ENCODE measurements at places on chromosomes 2 and 18. TPM values are rescaled to one million over a fixed set of nuclear protein-coding genes. Genes with fewer than 3 reads are reported as not detected.

DNA sequence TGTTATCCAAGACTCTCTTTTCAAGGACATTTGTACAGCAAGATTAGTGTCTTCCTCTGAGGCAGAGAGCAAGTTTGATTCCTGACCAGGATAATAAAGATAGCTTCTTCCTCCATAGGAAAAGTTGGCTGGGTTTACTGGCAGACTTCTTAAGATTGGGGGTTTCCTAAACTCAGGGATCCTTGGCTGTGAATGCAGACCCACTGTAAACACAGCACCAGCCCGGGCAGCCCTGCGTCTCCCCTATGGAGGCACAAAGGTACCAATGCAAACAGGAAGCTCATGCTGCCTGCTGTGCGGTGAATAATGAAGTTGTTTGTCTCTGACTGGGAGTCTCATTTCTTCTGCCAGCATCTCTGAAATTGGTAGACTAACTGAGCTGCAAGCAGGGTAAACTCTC, 96.2 kb upstream of the ARHGAP28 start:
- no peak for DNase-seq

DNA sequence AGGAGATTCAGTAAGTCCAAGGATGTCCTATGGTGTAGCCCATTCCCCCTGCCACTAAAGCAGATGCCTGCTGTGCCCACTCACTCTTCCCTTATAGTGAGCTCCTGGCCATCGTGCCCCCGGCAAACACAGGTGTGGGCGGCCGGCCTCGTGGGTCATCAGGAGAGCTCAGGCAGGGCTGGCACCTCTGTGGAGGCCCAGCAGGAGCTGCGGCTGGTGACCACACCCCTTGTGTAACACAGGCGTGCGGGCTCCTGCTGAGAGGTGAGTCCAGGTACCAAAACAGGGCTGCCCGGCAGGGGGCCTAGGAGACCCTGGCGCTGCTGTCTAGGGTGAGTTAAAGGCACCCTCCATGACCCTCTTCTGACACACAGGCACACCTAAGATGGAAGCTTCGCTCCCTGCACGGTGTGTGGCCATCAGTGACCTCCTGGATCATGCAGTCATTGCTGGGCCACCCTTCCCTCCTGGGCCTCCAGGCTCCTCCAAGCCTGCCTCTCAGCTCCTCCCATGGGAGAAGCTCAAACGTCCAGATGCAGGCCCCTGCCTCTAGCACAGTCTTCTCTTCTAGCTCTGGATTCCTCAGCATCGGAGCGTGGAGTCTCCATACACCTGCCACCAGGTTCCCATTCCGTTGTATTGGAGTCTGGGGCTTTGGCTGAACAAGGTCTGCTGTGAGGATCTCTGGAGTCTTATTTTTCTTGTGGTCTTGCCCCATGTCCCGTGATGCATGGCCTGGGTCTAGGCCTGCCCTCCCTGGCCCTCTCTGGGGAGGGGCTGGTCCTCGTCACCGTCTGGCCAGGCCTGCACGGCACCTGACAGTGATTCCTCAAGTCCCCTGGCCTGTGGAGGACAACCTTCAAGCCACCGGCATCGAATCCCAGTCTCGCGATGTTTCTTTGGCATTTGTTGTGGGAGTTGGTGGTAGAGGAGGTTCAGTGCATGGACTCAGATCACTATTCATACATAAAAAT, 246.9 kb downstream of the ACKR3 start:
- no peak for DNase-seq

DNA sequence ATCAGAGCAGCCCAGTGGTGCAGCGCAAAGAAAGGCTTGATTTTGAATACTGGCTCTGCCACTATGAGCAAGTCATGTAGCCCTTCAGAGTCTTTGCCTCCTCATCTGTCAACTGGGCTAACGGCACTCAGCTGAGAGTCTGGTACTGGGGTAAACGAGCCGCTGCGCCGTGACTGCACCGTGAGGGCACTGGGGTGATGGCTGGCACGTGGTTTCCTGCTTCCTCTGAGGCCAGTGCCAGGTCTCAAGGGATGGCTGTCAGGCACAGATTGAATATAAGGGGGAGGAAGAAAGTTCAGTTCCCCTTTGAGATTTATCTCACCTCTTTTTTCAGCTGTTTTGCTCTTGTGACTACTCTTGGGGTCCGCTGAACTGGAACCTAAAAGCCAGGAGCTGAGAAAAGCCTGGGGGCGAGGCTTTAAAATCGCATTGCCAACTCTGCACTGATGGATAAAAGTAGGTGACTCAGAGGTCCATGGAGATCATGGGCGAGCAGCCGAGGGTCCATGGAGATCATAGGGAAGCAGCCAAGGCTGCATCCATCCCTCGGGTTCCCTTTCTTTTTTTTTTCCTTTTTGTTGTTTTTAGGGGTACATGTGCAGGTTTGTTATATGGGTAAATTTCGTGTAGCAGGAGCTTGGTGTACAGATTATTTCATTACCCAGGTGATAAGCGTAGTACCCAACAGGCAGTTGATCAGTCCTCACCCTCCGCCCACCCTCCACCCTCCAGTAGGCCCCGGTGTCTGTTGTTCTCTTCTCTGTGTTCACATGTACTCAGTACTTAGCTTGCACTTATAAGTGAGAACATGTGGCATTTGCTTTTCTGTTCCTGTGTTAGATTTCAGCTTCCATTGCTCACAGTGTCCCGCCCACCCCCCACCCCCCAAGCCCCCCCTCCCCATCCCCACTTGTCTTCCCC, 114.3 kb downstream of the SPP2 start:
- DNase-seq = no peak

DNA sequence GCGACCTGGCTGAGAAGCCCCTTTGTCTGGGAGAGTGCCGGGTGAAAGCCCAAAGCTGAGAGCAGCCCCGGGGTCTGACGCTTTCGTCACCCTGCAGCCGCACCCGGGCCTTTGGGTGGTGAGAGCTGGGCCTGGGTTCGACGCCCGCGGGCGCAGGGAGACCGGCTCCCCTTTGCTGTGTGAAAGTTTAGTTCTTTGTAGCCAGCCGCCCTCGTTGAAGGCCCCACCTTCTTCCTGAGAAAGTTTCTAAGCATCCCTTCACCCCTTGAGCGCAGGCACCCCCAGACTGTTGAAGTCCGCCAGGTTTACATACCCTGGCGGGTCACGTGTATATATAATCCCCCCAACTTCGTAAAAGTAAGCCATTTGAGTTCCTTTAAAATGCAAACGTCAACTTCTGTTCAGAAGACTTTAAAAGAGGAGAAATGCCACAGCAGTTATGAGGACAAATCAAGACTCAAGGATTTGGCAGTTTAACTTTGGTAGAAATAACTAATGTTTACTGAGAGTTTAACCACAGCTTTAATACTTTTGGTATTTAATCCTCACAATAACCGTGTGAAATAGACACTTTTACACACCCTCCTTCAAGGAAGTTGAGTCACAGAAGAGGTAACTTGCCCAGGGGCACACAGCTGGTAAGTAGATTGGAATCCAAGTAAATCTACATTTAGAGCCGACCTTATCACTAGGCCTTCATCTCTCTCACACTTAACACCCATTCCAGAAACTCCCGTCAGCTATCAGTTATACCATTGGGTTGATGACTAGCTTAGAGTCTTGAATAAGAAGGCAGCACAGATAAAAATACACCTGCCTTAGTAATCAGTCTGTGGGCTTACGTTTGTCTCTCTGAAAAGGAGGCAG, 1.1 kb upstream of the MBOAT2 start:
- peak; percentile 45 for DNase-seq

GRCh38 chr2:13745330-13745729, 887.2 kb upstream of the LRATD1 start:
- DNase-seq = peak; percentile 32

DNA sequence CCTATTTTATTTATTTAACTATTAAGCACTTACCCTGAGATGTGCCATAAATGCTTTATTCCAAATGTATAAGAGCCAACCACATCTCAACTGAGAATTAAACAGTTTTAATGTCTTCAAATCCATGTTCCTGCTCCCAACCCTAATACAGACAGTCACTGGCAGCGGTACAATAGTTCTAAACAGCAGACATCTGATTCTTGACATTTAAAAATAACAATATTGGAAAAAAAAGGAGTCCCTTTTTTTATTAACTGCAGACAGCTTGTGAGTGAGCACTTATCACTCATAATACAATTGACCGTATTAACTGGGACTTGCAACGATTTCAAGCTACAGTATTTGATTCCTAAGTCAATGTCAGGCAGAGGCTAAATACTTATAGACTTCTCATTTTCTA, 424.6 kb downstream of the TGIF1 start:
- no peak for DNase-seq

DNA sequence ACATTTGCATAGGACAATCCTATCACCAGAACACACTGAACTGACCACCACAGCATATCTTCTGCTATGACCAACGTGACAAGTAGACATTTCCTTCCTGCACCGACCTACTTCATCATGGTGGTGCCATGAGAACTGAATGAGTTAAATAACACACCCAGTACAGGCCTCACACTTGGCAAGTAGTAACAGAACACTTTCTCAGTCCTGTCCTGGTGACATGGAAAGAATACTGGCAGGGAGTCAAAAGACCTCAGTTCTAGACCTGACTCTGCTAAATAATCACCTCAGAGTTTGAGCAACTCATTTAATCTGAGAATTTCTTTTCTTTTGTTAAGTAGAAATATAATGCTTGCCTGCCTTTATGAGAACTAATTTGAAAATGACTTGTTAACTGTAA, 186.3 kb upstream of the SMAD7 start:
- DNase-seq = no peak

GRCh38 chr2:1170241-1170640, 219.6 kb downstream of the SNTG2 start:
- DNase-seq = no peak

GRCh38 chr2:15189216-15189615, 371.9 kb downstream of the NBAS start:
- DNase-seq = no peak

DNA sequence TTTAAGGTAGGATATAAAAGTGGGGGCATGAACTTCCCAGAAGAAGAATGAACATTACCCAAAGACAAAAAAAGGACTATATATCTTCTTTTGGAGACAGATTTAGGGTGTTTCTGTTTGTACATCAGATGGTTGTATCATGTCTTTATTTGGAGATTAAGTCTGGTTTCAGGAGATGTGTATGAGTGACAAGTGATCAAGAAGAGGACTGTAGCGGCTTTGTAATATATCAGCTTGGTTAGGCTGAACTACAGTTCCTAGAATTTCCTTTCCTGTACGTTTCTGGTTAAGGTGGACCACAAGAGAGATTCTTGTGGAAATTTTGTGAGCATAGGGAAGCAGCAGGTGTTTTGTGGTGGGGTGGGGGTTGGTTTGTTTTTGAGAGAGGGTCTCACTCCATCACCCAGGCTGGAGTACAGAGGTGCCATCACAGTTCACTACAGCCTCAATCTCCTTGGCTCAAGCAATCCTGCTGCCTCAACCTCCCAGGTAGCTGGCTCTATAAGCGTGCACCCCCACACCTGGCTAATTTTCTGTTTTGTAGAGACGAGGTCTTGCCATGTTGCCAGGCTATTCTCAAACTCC, 287.1 kb upstream of the MGAT5 start:
- DNase-seq = no peak

DNA sequence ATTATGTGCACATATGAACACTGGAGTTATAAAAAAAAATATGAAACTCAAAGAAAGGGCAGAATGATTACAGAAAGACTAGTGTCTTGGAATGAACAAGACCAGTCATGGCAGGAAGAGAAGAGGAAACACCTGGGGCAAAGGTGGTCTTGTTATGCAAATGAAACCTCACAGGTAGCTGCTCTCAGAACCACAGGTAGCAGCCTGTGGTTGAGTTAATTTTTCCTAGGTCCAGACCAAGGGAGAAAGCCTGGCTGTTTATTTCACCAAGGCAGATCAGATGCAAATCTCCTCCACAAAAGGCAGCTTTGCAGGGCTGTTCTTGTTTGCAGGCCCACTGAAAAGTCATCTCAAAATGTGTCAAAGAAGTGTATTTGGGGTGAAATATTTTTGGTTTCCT, 785.8 kb downstream of the RNF144A start:
- no peak for DNase-seq

- DNase-seq = peak; percentile 35
Observed at GRCh38 chr2:180017784-180018183, 10.7 kb upstream of the CWC22 start.

DNA sequence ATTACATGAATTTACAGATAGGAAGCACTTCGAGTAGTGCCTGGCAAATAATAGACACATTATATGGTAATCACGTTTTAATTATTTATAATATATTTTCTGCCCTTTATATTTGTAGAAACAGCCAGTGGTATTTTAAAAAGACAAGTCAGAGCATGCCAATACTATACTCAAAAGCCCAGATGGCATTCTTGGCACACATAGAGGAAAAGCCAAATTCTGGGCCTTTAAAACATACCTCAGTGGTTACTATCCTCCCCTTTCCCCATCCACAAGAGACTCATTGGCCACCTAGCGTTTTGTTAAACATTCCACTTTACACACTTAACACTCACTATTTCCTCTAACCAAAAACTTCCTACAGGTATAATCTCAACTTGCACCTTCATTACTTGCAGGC, 63.3 kb upstream of the ZNF804A start:
- no peak for DNase-seq

- DNase-seq = no peak
Observed at GRCh38 chr2:108980076-108980475, 8.9 kb downstream of the EDAR start.

- DNase-seq = peak; percentile 46
Observed at GRCh38 chr2:72037261-72037666, 110.4 kb downstream of the CYP26B1 start.

DNA sequence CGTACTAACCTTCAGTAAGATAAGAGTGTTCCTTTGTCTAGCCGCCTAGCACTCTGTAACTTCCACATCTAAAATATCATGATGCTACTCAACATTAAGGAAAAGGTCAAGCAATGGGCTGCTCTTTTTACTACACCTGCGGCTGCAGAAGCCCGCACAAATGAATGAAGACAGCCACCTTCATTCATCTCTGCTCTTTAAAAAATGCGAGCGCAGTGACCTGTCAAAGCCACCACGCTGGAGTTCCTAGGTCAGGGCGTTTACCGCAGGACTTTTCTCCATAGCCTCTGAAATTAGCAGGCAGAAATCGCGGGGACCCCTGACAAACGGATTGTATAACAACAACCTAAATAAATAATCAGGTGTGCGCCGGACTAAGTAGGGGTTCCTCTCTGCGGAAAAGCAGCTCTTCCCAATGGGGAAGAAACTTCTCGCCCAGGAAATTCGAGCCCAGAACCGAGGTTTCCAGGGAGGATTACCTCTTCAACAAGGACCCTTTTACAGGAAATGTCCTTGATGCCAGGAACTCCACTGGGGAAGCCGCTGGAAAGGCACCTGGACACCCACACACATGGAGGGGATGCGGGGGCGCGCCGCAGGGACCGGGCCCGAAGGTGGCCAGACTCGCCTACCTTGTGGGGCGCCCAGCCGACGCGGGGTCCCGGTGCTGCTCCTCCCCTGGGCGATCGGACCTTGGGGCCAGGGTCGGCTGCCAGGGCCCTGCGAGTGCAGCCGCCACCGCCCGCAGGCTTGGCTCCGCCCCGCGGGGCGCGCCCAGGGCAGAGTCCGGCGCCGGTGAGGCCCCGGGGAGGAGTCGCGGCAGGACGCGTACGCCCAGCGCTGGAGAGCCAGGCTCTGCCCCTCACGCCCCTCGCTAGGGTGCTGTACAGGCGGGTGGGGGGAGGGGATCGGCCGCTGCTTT, at the start of gene CCDC68:
CCDC68 (minus strand) TSS at position 758 of the 922 bp plus-strand sequence. CDS start 16,670 bp downstream, outside the sequence.
- DNase-seq = no peak

GRCh38 chr2:171991027-171991426, 8.7 kb upstream of the METAP1D start:
- DNase-seq = no peak

The PTPN4 gene
- 33.0 TPM for total RNA-seq

The SKOR2 gene
- total RNA-seq = not detected

The HAAO gene
- total RNA-seq = not detected

The COL3A1 gene
- total RNA-seq = 563 TPM

The ACOXL gene
- total RNA-seq = not detected

The POTEC gene
- 0.98 TPM for total RNA-seq

The ACP1 gene
- total RNA-seq = 248 TPM

The LAMA1 gene
- total RNA-seq = 7.2 TPM

The ST8SIA3 gene
- total RNA-seq = not detected

All from A172 (cell line).